NCI-H187 treated with DMSO at 0.1 percent for 48 hours (cell line): ENCODE measurements at places on chromosomes 3 and 15.

DNA sequence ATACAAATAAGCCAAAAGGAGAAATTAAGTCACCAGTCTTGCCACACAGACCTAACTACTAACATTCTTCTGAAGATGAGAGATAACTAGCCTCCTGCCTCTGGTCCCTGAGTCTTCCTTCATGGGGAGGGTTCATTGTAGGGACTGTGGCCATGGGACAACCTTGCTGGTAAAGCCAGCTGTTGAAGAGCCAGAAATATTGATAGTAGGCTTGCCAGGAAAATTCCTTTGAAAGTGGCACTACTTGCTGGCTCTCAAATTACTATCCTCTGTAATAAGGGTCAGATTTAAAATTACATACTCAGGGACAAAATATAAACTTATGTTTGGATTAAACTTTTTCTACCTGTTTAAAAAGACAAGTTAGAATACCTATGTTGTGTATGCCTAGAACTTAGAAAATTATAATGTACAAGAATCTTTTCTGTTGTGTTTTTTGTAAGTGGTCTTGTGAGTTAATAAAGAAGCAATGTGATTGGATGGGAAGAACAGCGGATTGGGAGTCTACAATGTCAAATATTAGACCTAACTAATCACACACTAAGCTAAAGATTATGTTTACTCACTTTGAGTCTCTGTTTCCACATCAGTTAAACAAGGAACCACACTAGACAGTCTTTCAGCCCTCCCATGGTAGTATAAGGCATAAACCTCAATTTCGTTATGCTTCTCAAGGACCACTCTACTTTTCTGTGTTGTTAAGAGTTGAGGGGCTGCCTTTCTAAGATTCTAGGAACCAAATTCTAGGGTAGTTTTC is 60.0 kb upstream of the TRIM71 start:
- no peak for DNase-seq

DNA sequence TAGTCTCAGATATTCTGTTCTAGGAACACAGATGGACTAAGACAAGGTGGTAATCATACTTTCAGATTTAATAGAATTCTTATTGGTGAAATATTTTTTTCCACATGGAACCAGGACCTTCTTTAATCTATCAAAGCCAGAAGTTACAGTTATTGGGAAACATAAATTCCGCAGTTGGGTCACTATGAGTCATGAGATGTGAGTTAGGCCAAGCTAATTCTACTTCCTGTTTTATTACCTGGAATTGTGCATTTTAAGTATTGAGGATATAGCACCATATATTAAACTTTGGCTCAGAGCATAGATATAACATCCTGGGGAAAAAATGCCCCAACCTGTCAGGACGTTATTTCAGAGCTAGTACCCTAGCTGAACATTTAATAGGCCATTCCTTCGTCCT is 96.4 kb upstream of the P3H2 start:
- no peak for DNase-seq

GRCh38 chr3:195900436-195901355 is 7.7 kb downstream of the TNK2 start:
- no peak for DNase-seq

- no peak for DNase-seq
Observed at GRCh38 chr3:152611905-152612304, 223.0 kb upstream of the P2RY1 start.

- DNase-seq: no peak
Observed at GRCh38 chr3:147418371-147418781, 9.2 kb downstream of the ZIC1 start.

DNA sequence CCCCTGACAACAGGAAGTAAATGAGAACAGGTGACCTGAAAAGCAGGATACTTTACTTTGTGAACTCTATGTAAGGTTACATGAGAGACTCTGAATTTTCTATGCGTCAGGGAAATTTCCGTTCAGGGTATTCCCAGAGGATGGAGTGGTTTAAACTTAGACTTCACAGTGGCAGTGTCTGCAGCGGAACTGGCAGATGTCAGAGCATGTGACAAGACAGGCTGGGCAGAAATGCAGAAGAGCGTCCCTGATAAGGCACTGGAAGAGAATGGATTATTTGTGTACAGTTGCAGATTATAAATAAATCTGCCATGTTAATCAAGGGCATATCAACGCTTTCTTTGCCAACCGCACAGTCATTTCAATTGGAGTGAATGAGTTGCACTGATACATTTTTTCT is 598.4 kb upstream of the ZNF717 start:
- no peak for DNase-seq

GRCh38 chr15:67820992-67821783 is 4.1 kb upstream of the SKOR1 start:
- no peak for DNase-seq

DNA sequence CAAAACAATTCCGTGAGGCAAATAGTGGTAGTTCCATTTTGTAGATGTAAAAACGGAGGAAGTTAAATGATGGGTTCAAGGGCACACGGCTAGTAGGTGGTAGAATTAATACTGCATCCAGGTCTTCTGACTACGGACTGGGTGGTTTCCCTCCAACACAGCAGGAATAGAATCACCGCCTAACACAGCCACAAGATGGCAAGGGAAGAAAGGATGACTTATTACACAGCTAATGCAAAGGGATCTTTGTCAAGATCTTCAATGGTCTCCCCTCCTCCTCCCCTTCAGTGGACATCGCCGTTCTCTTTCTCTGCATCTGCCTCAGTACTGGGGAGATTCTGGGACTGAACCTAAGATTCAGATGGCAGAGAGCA is 524 bp upstream of the TOPBP1 start:
- DNase-seq: no peak
